ENCODE measurements at places on chromosomes 1 and 21.

DNA sequence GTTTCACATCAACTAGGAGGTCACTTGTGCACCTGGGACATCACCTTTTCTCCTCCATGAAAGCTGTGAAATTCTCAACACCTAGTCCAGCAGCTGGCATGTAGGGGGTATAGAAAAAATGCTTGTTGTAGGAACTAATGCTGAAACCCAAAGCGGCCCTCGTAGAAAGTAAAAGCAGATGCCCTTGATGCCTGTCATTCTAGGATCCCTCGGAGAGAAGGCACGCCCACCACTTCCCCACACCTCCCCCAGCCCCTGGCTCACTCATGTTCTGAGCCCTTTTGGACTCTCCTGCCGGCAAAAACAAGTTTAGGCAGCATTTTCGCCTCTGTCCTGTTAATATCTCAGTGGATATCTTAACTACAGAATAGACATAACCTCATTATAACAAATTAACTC is 36.5 kb downstream of the RIPK4 start:
- no peak for DNase-seq

DNA sequence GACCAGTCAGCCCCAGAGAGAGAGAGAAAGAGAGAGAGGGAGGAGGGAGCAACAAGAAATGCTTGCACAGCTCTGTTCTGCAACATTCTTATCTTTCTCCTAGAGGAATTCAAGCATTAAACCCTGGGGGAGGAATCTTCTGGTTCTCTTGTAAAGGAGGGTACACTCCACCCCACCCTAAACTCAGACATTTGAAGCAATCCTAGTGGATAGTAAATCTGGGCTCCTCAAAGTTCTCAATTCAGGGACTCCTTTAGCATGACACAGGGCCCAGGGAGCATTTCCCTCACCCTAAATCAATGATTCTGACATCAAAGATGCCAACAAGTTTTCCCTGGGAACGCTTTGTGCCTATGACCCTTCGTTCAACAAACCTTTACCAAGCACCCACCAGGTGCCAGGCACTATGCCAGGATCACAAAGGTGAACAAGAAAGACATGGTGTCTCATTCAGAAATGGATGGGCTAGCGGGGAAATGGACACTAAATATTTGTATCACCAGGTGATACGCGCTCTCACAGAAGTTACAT is 11.9 kb upstream of the CAPN2 start:
- DNase-seq, result no peak

DNA sequence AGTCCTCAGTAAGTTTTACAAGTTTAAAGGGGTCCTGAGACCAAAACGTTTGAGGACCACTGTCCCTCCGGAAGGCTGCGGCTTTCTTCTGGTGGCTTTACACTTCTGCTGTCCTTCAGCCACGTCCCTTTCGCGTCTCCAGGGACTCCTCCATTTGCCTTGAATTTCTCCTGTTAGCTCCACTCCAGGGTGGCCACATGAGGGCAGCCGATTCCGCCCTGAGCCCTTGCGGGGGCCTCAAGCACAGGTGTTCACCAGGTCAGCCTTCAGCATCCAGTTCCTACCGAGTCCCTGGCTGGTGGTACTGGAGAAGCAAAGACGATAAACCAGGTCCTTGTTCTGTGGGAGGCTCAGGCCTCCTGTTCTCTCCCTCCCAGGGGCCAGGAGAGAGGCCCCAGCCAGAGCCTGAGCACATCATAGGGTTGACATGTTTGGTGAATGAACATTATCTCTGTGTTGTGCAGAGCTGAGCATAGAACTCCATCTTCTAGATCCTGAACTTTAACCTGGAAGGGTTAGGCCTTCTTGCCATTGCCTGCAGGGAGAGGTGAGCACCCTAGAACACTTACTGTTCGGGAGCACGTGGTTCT is 27.4 kb upstream of the COQ8A start:
- peak; percentile 49 for DNase-seq

GRCh38 chr1:182556279-182556678 is 32.8 kb downstream of the RNASEL start:
- DNase-seq, result no peak

DNA sequence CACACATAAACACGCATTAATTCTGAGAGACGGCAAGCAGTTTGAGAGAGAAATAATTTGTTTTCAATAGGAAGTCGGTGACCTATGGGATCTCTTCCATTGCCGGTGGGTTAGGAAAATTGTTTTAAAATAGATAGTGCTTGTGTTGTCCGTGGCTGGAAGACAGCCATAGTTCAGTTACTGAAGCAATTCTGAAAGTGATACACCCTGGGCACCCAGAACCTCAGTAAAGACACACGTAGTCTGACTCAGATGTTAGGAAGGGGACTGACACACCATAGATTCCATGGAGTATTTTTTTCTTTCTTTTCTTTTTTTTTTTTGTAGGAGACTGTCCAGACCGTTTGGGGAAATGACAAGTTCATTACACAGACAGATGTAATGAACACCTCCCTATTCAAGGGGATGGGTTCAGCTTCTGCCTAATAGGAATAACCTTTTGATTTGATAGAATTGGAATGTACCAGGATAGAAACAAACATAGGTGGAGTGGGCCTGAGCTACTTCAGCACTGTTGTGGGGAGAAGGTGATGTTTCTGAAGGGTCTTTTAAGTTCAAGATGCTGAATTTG is 1.6 kb downstream of the C1orf21 start:
- peak; percentile 34 for DNase-seq

- DNase-seq, result no peak
Observed at GRCh38 chr1:181018901-181019681, 3.6 kb downstream of the STX6 start.

GRCh38 chr1:215665215-215665614 is 98.1 kb downstream of the KCTD3 start:
- DNase-seq, result no peak

- DNase-seq, result no peak
Observed at GRCh38 chr1:21160263-21160796, 16.4 kb downstream of the EIF4G3 start.

- DNase-seq, result no peak
Observed at GRCh38 chr1:75742047-75742625, 17.6 kb downstream of the ACADM start.

DNA sequence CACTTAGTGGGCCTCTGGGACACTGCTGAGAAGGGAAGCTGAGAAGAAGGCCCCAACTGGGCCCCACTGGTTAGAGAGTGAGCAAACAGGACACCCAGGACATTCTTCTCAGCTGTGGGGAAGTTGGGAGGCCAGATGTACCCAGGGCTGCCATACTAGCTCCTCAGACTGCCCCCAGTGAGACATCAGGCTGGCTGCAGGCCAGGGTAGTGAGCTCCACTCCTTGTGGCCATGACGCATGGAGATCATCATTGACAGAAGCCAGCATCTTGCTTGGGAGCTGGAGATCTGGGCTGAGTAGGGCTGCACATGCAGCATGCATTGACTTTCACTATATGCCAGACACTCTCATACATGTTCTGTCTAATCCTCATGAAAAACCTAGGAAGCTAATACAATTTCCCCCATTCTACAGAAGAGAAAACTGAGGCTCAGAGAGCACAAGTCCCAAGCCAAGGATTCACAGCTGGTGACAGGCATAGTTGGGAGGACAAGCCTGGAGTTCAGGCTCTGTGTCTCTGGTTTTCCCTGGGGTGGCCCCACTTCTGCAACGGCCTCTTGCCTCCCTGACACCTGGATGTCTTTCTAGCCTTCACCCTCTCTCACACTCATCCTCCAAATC is 24.1 kb upstream of the MYCL start:
- DNase-seq, result no peak

GRCh38 chr1:221335161-221336101 is 406.5 kb downstream of the DUSP10 start:
- no peak for DNase-seq

DNA sequence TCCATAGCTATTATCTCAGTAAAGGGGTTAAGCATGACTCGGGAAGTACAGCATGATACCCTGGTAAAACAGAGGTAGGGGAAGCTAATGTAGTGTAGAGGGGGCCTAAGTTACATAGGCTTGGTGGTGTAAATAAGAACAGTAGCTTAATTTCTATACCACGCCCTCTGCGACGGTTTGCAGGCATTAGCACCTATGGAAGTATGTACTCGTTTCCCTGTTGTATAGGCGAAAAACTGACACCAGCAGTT is 470 bp upstream of the NAXE start:
- DNase-seq, result no peak

DNA sequence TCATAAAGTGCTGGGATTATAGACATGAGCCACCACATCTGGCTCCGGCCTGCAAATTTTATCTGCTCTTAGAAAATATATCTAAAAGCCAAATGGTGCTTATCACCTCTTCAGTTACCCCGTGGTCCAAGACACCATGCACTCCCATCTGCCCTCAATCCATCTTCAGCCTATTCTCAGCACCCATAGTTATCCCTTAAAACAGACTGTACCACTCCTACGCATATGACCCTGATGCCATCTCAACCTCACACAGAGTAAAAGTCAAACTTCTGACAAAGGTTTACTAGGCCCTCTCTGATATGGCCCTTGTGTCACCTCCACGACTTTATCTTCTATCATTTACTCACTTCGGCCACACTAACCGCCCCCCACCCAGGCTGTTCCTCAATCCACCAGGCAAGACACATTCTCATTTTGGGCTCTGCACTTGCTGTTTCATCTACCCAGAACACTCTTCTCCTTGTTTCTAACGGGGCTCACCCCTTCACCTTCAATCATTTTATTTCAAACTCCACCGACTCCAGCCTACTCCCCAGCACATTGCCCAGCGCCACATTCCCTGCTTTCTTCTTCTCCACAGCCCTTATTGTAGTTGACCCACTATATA is 33.0 kb downstream of the USP48 start:
- no peak for DNase-seq

GRCh38 chr1:200660719-200661118 is 9.0 kb downstream of the DDX59 start:
- DNase-seq, result no peak

GRCh38 chr1:8423269-8423691 is 105.4 kb downstream of the SLC45A1 start:
- no peak for DNase-seq

DNA sequence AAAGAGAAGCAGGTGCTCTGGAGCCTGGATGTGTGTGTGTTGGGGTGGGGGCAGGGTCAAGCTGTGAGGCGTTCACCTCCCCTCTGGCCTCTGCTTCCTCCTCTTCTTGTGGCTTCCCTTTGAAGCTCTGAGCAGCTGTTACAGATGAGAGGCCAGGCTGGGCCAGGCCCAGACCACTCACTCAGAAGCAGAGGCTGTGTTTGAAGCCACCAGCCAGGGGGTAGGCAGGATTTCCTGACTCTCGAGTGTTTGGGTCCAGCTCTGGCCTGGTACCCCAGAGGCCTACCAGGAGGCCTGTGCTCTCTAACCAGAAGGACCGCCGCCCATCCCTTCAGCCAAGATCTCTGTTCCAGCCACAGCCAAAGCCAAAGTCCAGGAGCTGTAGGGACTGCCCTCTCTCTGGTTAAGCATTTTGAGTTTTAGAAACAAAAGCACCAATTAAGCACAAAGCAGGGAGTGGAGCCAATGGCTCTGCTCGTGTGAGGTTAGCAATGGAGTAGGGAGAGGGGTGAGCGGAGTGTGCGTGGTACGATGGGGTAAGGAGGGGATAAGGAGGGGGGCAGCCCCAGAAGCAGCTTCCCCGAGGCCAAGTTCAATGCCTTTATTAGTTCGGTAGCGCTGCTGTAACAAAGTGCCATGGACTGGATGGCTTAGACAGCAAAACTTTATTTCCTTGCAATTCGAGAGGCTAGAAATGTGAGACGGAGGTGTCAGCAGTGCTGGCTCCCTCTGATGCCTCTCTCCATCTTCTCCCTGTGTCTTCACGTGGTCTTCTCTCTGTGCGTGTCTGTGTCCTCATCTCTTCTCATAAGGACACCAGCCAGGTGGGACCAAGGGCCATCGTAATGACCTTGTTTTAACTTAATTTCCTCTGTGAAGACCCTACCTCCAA is 20.5 kb downstream of the RCSD1 start:
- DNase-seq, result no peak

DNA sequence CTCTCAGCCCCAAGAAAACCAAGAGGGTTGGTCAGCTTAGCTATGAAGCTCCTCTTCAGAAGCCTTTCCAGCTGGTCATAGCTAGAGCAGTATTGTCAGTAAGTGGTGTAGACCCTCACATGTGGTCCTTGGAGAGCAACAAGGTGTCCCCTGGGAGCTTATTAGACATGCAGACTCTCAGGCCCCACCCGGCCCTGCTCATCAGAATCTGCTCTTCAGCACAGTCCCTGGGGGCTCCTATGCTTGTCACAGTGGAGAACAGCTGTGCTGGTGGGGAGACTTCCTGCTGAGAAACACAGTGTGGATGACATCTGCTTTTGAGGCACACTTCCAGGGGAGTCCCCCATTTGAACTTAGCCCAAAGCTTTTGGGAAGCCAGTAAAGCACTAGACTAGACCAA is 21.9 kb upstream of the NEK2 start:
- DNase-seq, result no peak

- DNase-seq, result no peak
Observed at GRCh38 chr1:80846966-80847365, 953.8 kb upstream of the ADGRL2 start.

- no peak for DNase-seq
Observed at GRCh38 chr1:81577004-81577697, 223.6 kb upstream of the ADGRL2 start.

DNA sequence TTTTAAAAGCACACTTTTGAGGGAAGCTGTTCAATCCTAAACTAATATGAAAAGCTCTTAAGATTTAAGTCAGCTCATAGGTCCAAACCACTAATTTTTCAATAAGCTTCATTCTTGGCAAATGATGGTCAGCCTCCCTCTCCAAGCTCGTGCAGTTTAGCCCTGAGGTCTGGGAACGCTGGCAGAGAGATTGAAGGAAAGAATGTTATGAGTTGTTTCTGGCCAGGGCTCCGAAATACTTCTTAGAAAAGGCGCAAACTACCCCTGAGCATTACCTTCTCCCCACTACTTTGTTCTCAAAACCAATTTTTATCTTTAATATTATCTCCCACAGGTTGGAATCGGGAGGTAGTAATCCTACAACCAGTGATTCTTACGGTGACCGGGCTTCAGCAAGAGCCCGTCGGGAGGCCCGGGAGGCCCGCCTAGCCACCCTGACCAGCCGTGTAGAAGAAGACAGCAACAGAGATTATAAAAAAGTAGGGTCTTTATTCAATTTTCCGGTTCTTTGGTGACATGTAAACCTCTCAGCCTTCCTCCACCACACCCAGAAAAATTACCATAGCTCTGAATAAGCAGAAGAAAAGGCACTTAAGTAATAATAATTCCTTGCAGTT is 147.7 kb downstream of the SYT2 start:
- DNase-seq, result no peak

Measured in prostate gland (tissue), 2 donors.